ENCODE measurements at places on chromosomes 5 and 9.

GRCh38 chr5:107300721-107301327 is 369.9 kb downstream of the EFNA5 start:
- DNase-seq, result no peak

- no peak for DNase-seq
These were observed 69.0 kb downstream of the INVS start for GRCh38 chr9:100167915-100168654.

GRCh38 chr9:21611891-21612290 is 129.8 kb upstream of the IFNE start:
- no peak for DNase-seq

DNA sequence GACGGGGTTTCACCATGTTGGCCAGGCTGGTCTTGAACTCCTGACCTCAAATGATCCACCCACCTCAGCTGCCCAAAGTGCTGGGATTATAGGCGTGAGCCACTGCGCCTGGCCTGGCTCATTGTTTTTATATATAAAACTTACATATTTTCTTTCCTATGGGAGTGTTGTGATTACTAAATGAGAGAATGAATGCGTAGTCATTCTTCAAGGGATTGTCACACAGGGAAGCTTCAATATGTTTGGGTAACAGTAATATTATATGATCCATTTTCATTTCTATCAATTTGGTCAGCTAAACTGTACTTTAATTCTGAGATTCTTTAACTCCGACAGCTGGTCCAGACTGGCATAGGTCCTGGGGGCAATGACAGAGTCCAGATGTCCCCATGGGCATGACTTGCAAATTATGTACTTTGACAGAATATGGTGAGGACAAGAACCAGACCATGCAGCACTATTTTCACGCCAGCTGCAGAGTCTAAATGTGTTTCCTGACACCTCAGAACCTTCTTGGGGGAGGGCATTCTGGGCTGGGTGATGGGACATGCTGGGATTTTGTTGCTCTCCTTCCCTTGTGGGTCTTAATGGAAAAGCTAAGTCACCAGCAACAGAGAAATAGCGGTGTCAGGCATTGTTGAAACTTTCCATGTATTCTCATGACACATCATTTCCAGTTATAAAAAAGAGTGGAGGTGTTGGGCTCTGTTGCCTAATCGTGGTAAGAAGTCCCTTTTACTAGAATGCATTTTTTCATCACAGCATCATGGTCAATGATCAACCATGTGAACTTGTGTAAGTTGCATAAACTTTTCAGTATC is 40.9 kb upstream of the TNC start:
- no peak for DNase-seq

- DNase-seq, result no peak
These were observed 25.0 kb upstream of the TRIM36 start for GRCh38 chr5:115194676-115195075.

GRCh38 chr9:93576258-93577077 is at the start of gene PHF2:
TSS of gene PHF2 (plus strand) at chr9:93576584. CDS start at chr9:93576774, 190 bp downstream.
- no peak for DNase-seq

GRCh38 chr5:56610093-56610698 is 205.2 kb upstream of the MAP3K1 start:
- no peak for DNase-seq

GRCh38 chr5:72133212-72133990 is 26.1 kb downstream of the MAP1B start:
- DNase-seq, result no peak

- no peak for DNase-seq
These were observed 202.9 kb upstream of the IL12B start for GRCh38 chr5:159533197-159533596.

- no peak for DNase-seq
These were observed 12.9 kb upstream of the OLFM1 start for GRCh38 chr9:135074354-135075233.

DNA sequence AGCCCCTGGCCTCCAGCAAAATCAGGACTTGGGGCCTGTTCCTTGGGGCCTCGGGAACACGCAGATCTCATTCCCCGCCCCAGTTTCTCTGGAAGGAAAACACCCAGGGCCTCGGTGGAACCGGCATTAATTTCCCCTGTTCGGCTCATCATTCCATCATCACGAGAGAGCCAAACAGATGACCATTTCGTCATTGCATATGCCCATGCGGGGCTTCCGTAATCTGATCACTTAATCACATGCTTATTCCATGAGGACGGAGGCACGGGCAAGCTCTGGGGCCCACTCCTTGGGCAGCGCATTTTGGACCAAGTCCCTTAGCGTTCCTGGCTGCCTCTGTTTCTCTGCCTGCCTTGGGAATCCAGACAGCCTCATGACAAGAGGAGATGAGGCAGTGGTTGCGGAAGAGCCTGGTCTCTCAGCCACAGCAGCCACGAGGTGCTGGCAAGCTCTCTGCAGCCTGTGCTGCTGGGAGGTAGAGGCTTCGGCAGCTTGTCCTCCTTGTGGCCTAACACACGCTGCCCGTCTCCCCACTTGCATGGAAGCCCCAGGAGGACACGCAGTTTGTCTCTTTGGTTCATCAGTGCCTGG is 65.0 kb upstream of the IER5L start:
- DNase-seq, result no peak

DNA sequence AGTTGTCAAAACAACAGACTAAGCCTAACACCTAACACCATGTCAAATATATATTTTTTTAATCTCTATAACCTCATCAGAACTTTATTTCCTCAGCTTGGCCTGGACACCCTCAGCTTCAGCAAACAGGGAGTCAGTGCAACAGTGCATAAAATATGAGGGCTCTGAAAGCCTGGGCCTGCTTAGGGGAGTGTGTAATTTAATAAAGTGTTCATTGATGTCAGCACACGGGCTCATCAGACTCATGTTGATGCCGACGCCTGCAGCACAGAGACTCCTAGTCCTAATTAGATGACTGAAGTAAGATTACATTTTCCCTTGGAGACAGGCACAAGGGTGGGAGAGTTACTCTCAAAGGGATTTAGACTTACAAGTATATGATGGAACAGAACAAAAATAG is 37.8 kb downstream of the CDH10 start:
- DNase-seq, result no peak

DNA sequence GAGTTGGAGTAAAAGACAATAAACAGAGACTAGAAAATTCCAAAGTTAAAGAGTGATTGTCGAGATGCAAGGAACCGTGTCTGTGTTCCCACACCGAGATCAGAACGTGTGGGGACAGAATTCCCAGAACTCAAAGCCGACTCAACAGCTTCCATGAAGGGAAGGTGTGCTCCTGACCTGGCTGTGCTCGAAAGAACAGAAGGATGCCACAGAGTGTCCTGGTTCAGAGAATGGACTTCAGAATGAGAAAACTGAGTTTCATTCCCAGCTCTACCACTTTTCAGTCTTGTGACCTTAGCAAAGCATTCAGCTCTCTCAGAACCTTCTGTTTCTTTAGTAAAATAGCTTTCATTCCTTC is 420.0 kb upstream of the SLC30A5 start:
- no peak for DNase-seq

- DNase-seq, result no peak
These were observed 487.0 kb upstream of the TNC start for GRCh38 chr9:115604831-115605483.

GRCh38 chr9:12816656-12817101 is 41.9 kb downstream of the LURAP1L start:
- no peak for DNase-seq

DNA sequence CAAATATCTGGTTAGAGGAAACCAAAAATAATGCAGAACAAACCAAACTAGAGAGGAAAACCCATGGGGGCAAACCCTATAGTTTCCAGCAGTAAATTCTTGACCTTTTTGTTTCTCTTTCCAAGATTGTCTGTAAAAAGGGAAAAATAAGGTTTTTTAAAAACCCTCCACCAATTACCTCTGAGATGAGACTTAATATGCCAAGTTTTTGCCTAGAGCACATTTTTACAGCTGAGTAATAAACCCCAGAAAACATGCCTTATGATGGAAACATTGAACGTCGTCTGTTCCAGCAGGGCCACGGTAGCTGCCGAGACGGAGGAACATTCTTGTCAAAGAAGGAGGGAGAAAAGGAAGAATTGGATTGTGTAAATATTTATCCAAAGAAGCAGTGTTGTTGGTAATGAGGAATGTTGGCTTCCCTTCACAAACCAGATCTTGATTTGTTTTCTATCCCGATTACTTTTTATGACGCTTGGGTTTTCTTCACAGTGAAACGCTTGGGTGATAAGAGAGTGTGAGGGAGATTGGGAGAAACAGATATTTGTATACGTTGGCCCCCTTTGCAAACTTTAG is 17.3 kb upstream of the MSX2 start:
- no peak for DNase-seq

GRCh38 chr5:104088876-104089778 is 526.5 kb upstream of the NUDT12 start:
- DNase-seq, result no peak

DNA sequence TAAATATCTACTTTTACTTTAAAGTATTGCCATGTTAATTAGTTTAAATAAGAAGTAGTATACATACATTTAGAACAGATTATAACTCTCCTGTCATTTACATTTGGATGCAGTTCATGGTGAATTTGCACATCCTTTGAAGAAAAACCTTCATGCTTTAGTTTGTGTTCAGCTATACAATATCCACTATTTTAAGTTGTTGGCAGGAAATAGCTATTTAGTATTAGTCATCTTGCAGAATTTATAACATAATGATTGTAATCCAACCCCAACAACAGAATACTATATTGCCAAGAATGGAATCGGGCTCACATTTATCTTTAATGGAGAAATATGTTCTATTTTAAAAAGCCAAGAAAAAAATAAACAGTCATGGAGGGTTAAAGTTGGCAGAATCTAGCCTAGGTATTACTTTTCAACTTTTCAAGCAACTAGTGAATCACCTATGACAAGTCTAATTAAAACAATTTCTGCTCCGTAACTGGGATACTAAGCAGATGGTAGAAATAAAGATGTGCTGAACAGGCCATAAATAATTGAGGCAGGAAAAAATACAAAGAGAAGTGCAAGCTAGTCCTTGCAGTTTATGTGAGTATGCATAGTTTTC is 1170.6 kb upstream of the NUDT12 start:
- no peak for DNase-seq

Data from naive thymus-derived CD8-positive, alpha-beta T cell (primary cell).